NCI-H510A (cell line): ENCODE measurements at places on chromosomes 12 and 14.

DNA sequence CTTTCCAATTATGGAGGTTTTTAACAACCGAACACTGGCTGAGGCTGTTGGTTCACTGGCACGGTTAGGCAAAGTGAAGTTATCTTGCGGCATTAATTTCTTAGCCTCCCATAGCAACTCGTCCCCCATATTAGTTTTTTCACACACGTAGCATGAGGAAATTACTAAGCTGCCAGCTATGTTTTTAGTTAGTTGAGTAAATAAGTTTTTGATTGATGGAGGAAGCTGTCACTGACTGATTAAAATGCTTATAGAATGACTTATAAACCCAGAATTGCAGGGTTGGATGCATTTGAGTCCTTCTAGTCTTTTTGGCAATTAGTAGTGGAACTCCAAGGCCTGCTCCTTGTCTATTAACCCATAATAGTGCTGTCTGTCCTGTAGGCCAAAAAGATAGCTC is 97.1 kb downstream of the ALG10 start:
- no peak for DNase-seq

DNA sequence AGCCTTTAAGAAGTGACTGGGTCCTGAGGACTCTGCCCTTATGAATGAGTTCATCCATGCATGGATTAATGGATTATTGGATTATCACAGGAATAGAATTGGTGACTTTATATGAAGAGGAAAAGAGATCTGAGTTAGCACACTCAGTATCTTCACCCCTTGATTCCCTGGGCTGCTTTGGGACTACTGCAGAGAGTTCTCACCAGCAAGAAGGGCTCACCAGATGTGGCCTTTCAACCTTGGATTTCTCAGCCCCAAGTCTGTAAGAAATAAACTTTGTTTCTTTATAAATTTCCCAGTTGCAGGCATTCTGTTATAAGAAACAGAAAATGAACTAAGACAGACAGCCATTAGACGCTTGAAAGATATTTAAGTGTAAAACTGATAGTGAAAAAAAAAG is 509.2 kb downstream of the FLRT2 start:
- DNase-seq: no peak

DNA sequence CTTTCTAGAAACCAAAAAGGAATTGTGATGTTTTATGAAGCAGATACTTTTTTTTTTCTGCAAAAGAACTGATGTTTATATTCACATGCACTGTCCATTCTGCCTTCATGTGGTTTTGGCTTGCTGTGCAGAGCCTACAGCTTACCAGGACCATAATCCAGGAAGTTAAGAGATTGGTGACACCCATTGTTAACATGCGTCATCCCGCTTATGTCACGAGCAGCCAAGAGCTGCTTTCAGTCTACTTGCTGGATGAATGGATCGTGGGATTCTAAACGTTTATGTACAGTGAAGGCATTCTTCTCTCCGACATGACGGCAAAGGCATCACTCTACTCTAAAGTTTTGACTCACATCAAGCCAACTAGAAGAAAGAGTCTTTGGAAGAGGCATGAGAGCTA is 76.6 kb downstream of the PAX9 start:
- DNase-seq: no peak

DNA sequence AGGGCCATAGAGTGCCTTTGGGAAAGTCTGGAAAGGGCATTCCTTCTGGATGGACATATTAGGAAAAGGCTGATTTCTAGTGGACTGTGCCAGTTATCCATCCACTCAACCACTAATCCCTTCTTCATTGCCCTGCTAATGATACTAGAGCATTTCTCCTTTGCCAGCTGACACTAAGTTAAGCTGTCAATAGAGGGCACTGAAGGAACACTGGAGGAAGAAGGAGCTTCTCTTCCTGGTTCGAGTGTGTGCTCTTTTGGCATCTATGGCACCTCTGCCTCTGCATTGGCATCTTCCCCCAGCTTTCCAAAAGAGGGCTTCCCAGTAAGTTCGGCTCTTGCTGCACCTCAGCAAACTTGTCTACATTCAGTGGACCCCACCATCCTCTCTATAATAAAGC is 165.4 kb downstream of the DERA start:
- no peak for DNase-seq
